SK-N-DZ (cell line): ENCODE measurements at places on chromosomes 1 and 21.
A peak's percentile ranks its signal among the peaks of the same experiment; 100 is the strongest.

GRCh38 chr1:206803221-206803730 is 31.0 kb upstream of the IL10 start:
- no peak for DNase-seq

- no peak for DNase-seq
Measured at GRCh38 chr1:61241411-61241838, 159.1 kb downstream of the NFIA start.

DNA sequence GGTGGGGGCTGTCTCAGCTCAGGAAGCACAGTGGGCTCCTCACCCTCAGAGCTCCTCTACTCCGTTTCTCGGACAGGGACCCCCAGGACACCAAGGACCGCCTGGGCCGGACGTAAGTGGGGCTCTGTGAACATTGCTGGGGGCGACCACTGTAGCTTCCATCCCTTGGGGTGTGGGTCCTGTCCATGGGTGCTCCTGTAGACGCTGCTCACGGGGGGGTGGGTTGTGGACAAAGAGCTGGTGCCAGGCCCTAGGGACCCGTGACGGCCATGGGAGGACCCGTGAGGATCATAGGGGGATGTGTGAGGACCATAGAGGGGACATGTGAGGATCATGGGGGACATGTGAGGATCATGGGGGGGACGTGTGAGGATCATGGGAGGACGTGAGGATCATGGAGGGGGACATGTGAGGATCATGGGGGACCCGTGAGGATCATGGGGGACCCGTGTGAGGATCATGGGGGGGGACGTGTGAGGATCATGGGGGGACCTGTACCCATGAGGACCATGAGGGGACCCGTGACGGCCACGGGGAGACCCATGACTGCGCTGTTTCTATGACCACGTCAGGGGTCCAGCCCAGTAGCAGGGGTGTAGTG is 18.1 kb downstream of the COL6A1 start:
- no peak for DNase-seq

- no peak for DNase-seq
Measured at GRCh38 chr1:36475910-36476604, 6.7 kb downstream of the CSF3R start.

DNA sequence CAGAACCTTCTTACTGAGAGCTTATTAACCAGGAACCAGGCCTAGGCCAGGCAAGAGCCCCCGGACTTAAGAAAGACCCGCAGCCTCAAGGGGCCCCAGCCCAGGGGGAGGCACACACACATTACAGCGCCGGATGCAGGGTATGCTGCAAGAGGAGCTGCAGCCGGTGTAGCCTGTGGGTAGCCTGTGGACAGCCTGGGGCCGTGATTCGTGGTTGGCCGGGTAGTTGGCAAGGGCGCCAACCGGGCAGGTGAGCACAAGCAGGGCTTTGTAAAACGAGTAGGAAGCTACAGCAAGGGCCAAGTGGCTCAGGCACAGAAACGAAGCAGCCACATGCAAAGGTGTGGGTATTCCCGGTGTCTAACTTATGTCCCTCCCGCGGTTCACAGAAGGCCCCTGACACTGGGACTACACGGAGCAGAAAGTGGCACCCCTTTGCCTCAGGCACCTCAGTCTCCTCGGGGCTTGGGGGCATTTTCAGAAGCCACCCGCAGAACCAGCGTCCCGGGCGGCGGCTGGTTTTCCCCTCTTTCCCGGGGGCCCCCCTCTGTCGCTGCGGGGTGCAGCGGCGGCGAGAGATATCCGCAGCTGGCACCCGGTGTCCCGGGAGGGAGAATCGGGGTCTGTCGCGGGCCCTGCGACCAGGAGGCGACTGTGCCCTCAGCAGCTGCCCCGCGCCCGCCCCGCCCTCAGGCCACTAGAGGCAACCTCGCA is 40.8 kb downstream of the KIAA1614 start:
- DNase-seq: no peak

GRCh38 chr1:152228831-152229230 is 4.8 kb upstream of the HRNR start:
- no peak for DNase-seq

GRCh38 chr1:182054698-182055326 is 6.7 kb downstream of the ZNF648 start:
- DNase-seq: no peak

DNA sequence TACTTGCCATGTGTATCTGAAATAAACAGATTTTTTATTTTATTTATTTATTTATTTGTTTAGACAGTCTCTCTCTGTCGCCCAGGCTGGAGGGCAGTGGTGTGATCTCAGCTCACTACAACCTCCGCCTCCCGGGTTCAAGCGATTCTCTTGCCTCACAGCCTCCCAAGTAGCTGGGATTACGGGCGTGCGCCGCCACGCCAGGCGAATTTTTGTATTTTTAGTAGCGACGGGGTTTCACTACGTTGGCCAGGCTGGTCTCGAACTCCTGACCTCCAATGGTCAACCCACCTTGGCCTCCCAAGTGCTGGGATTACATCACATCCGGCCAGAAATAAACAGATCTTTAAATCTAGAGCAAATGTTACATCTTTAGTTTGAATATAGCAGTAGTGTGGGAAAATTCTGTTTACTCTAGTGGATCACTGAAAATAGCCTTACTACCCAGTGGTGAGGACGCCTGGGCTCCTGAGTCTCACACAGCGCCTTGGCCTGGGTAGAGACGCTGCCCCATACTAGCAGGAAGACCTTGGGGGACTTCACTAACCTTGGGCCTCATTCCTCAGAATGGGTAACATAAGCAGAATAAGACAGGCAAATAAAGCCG is 709 bp downstream of the GART start:
- DNase-seq: peak; percentile 28

DNA sequence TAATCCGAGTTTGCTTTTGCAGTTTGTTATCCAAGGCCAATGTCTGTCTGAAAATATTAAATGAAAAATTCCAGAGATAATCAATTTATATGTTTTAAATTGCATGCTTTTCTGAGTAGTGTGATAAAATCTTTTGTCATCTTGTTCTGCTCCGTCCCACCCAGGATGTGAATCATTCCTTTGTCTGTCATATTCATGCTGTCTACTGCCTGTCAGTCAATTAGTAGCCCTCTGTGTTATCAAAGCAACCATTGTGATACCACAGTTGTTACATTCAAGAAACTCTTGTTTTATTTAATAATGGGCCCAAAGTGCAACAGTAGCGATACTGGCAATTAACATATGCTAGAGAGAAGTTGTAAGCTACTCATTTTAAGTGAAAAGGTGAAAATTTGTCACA is 819.3 kb downstream of the BRINP3 start:
- DNase-seq: peak; percentile 21

GRCh38 chr1:75811211-75811981 is 14.7 kb downstream of the MSH4 start:
- no peak for DNase-seq
